NCI-H524 treated with DMSO at 0.1 percent for 48 hours (cell line): ENCODE measurements at places on chromosomes 1 and 21.

GRCh38 chr21:41847066-41847804, 31.9 kb downstream of the PRDM15 start:
- no peak for DNase-seq

DNA sequence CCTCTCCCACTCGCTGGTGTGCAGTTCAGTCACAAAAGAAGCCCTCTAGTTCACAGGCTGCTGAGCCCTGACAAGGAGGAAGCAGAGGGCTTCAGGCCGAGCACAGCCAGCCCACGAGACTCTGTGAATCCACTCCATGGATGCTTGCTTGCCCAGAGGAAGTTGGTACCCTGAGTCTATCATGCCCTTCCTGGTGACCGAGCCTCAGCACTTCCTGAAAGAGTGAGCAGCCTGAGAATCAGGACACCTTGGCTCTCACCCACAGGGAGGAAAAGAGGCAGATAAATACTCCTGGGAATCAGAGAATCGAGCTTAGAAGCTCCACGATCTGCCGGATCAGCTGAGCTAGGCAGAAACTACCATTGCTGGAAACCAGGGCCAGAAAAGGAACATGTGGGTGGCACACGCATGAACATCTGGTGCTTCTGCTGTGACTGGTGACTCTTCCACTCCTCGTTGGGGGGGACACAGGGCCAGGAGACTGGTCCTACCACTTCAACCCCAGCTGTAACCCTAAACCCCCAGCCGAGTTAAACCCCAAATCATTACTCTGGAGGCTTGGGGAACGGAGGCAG, 376.3 kb upstream of the CAMK1G start:
- DNase-seq = peak; percentile 2

DNA sequence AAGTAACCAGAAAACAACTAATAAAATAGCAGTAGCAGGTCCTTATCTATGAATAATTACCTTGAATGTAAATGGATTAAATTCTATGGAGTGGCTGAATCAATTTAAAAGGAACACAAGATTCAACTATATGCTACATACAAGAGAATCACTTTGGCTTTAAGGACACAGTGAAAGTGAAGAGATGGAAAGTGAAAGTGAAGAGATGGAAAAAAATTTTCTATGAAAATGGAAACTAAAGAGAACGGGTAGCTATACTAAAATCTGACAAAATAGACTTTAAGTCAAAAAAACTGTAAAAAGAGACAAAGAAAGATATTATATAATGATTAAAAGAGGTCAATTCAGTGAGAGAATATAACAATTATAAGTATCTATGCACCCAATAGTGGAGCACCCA, 54.7 kb downstream of the C1orf185 start:
- no peak for DNase-seq

- no peak for DNase-seq
These were observed 33.4 kb downstream of the SLAMF6 start for GRCh38 chr1:160489513-160490261.

DNA sequence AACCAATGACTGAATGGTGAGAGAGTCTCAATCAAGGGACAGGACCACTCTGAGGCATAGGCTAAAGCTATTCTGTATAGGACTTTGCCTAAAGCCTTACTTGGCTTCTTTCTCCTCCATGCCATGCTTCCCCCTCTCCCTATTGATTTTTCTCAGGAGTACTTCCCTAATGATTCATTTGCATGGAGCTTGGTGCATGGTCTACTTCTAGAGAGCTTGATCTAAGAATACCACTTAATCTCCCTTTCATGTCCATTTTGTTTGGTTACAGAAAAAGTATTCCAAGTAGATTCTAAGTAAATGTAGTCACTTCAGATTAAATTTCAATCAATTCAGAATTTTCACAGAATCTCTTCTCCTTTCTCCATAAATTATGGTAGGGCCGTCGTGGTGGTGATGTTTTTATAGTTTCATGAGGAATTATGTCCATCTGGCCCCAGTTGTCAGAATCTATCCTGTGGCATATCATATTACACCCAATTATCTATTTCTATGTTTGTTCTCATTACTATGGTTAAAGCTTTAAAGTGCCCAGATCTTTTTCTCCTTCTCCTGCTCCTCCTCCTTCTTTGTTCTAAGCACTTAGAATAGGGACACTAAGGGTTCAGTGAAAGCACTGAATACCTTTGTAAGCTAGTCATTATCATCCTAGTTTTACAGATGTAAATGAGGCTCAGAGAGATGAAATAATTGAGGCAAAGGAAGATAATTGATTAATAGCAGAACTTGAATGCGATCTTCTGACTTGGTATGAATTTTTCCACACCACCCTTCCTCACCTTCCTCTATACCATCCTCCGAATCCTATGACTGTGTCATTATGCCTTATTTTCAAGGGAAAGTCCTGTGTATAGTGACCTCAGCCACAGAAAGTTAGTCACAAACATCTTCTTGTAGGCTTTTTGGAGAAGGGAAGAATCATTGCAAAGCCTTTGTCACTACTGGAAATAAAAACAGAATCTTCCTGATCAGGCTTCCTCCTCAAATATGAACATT, 85.6 kb upstream of the ZRANB2 start:
- peak; percentile 30 for DNase-seq

DNA sequence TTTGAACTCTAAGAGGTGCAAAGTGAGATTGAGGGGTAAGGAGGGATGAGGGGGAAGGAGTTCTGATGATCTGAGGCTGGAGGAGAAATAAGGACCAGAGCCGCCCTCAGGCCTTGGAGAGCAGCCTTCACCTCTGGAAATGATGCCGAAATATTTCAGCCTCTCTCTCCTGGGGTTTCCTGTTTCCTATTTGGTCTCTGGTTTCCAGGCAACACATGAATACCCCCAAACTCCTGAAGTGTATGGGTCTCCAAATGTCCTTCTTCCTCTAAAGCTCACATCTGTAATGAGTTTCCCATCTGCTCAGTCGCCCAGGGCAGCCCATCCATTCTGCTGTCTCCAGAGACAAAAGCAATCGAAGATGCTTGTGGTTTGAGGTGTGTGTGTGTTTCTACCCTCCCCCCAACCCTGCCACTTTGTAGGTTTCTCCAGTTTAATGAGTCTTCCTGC, 52.0 kb upstream of the FAM20B start:
- DNase-seq = no peak

DNA sequence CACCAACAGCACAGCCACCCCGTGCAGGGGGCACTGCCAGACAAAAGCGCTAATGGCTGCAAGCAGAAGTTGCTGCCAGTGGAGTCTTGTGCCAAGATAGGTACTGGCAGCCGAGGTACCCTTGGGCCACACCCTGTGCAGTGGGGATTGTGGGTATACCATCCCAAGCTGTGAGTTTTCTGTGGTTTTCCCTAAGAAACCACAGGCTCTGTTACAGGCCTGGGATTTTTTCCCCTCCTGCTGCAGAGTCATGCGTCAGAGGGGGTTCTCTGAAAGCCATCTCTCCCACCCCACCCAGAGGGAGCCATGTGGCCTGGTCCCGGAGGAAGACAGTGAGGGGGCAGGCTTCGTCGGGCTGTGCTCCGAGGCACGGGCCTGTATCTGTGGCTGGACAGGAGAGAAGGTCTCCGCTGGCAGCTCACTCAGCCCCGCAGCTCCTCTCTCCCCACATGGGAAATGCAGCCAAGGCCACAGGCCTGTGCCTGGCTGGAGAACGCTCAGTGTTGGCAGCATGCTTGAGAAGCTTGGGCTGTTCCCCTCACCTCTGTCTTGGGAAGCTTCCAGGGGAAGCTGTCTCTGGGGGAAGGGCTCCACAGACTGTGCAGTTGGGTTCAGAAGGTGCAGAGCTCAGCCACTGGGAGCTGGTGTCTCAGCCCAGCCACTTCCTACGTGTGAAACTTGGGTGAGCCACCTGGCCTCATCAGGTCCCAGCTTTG, 42.5 kb downstream of the NEK2 start:
- no peak for DNase-seq

GRCh38 chr1:202037706-202038296, 27.4 kb downstream of the ELF3 start:
- DNase-seq = no peak

DNA sequence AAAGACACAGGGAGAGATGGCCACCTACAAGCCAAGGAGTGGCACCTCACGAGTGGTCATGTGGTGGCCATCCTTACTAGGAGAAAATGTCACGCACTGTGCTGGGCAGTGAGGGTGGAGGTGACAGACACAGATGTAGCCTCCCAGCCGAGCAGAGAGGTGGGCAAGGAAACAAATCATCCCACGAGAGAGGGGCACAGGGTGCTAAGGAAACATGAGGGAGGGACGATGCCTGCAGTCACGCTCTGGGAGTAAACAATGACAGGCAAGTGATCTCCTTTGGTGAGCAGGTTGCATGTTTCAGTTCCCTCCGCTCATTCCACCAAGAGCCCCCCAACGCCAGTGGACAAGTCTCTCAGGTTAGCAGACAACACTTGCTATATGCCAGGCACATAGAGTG, 65.8 kb downstream of the CD247 start:
- no peak for DNase-seq

DNA sequence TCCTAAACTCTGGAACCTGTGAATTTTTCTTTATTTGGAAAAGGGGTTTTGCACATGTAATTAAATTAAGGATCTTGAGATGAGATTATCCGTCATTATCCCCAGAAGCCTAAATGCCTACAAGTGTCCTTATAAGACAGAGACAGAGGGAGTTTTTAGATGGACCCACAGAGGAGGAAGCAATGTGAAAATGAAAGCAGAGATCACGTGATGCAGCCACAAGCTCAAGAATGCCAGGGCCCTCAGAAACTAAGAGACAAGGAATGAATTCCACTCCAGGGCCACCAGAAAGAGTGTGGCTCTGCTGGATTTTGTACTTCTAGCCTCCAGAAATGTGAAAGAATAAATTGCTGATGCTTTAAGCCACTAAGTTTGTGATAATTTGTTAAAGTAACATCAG, 183.6 kb upstream of the UBE2U start:
- peak; percentile 72 for DNase-seq

GRCh38 chr1:38558500-38559445, 300.8 kb downstream of the RRAGC start:
- DNase-seq = no peak

DNA sequence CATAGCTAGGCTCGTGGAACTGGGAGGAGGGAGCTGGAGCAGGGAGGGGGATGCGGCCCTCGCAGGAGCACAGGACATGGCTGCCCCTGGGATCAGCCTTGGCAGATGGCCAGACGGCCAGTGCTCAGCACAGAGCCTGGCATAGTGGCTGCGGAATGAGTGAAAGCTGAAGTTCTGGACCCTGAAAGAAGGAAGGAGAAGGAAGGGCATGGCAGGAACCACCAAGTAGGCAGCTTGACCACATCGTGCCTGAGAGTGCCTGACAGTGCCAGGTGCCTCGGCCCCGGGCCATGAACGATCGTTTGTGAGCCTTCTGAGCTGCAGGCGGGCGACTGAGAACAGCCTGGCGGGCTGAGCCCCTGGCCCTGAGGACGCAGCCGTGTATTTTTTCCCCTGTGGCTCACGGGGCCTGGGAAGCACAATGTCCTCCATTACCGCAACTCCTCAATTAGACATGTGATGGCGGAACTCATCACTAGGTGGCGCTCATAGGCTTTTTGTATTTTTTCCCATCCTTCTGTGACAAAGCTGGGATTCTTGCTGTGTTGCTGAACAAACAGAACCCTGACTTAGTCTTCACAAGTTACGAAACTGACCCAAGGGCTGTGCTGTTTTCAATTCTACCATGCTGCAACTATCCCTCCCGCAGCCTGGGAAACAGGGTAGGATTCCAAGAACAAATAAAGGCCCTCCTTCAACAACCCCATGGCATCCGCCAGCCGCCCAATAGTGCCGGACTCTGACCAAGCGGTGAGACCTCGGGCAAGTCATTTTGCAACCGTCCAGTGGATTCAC, 29.9 kb upstream of the TMEM61 start:
- no peak for DNase-seq

DNA sequence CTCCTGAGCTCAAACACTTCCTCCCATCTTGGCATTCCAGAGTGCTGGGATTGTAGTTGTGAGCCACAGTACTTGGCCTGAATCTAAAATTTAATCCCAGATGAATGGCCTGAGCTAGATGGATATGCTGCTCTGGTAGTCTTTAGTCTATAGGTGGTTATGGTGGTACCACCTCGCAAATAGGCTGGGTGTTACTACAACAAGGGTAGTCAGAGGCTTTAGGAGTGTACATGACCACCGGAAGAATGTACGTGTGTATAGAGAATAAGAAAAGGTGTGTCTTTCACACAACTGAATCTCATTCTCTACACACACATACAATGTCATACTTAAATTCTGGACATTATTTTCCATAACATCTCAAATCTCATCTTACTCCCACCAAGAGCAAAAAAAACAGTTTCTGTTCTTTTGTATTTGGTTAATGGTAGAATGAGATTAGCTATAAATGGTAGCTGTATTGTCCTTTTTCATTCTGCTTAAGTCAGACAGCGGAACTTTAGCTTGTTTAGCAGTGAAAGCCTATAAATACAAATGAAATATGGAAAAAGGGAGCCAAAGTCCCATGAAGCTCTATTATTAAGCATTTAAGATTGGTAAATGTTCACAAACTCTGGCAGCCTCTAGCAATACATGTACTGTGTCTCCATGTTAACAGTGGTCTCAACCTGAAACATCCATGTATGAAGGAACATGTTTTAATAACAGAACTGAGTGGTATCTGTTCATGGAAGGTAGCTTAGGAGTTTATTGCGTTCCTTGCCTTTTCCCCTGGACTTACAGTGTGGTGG, 16.2 kb downstream of the CAP1 start:
- DNase-seq = no peak

- no peak for DNase-seq
These were observed 114.7 kb downstream of the PBX1 start for GRCh38 chr1:164673584-164674214.

DNA sequence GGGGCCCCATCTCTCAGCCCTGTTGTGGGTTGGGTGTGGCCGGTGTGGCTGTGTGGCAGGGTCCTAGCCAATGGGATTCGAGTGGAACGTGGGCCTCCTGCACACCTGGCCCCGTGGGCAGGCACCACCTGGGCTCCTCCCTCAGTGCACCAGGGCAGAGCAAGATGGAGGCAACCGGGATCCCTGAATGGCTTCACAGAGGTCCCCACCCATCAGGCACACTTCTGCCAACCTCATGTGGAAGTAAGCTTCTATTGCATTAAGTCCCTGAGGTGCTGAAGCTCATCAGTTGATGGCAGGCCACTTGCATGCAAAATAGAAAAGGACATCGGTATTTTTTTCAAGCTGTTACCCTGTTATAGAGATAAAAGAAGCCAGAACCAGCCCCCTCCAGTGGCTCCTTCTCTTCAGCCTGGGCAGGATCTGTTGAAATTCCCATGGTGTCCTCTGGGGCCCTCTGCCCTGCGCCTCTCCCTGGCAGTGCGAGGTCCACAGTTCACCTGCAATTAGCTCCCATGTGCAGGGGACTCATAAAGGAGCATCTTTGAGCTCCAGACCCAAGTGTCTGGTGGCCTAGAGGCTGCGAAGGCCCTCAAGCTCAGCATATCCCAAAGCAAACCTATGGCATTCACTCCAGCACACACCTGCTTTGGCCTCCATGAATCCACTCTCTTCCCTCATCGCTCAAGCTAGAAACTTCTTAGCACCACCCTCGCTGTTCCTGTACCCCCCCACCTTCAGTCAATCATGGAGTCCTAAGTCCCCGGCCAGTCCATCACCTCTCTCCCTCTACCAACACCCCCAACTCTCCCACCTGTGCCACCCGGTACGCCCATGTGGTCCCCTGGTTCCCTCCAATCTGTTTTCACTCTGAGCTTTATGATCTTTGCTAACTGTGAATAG, 2.1 kb upstream of the SLC45A1 start:
- DNase-seq = no peak
